ENCODE measurements at places on chromosomes 5 and 9.

DNA sequence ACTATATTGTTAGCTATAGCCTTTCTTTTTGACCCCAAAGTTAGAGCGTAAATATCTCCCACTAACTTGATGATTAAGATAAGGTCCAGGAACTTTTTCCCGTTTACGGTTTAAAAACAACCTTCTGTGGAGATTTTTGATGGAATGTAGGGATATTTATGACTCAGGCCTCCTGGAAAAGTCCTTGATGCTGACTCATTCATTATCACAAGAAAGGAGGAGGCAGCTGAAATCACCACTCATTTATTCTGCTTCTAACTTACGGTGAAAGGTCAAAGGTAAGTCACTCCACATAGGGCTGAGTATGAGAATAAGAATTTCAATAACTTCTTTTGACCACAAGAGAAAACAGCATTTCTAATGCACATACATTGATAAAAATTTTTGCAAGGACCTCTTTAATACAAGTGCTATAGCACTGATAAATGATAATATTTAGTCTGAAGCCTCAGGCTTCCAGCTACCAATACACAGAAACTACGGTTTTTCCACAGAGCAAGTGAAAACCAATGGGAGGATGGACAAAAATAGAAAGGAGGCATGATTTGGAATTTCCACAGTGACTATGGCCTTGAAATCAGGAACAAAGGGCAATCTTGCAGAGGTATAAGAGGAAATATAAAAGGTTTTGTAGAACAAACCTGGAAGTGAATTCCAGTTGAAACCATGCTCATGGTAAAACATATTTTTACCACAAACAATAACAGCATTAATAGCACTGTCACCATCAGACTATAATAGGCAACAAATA lies 146.5 kb downstream of the PPP2R2B start:
- DNase-seq, result peak; percentile 60

DNA sequence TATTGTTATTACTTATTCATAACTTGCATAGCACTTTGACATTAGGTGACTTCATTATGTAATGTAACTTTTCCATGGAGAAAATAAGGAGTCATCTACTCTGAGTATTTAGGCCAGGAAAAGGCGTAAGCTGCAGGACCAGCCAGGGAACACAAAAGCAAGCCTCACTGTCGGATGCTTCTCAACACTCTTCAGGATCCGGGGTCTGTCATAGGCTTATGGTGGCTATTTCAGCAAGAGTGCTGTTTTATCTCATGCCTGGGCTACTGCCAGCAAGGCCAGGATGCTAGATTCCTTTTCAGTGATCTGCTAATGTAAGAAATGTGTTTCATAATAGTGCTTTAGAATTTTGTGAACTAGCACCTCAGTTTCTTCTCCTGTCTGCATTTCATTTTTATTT lies 162.4 kb downstream of the CHSY3 start:
- no peak for DNase-seq

- DNase-seq, result no peak
These were observed 17.0 kb downstream of the NOTCH1 start for GRCh38 chr9:136528716-136529341.

- no peak for DNase-seq
These were observed 219.0 kb upstream of the IRX4 start for GRCh38 chr5:2101685-2102084.

DNA sequence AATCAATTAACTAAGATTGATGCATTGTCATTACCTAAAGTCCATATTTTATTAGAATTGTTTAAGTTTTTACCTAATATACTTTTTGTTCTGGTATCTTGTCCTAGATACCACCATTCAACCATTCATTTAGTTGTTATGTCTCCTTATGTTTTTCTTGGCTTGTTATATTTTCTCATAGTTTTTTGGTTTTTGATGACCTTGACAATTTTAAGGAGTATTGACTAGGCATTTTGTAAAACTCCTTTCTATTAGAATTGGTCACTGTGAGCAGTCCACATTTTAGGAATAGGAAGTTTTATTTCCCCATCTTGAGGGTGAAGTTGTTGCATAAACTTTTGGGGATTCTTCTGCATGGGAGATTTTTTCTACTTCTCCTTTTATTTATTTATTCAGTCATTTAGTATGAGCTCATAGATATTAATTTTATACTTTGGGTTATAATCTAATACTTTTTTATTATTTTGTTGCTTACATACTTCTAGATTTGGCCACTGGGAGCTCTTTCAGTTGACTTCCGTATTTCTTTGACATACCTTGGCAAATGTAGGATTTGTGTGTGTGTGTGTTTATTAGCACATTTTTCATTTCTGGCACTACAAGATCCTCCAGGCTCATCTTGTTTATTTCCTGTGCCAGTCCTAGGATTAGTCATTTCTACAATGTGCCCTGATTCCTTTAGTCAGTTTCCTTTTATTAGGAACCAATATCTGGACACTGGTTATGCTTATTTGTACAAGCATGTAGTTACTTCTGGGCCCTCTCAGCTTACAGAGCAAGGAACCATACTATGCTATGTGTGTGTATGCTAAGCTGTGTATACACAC lies 134.9 kb upstream of the CDKN2B start:
- no peak for DNase-seq

DNA sequence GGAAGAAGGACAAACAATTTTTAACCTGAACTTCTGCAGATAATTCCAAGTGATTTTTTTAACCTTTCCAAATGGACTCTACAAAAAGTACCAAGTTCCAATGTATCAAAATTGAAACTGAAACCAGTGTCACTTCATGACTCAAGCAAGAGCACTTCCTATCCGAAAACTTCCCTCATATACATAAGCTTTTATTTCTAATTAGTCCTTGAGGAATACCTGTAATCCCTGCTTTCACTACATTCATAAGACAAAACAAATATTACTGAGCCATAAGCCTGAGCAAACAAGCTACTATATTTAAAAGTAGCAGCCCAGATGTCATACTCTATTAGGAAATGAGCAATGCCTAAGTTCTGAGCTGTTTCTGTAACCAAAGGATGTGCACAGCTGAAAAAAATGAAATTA lies 224.4 kb downstream of the EBF1 start:
- no peak for DNase-seq

DNA sequence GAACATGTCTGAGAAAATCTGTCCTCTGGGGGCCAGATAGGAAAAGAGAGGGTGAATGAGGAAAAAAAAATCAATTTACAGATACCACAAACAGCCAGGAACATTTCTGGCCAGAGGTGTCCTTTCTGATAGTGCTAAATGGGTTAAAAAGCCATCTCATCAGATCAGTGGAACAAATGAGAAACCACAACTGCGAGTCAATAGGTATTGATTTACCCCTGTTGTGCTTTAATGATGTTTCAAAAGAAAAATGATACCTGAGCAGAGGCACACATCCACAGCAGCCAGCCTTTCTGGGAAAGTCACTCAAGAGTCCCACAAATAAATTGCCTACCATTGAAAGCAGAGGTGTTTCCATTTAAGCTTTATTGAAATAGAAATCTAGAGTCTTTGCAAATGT lies 79.3 kb upstream of the PTGER4 start:
- no peak for DNase-seq

DNA sequence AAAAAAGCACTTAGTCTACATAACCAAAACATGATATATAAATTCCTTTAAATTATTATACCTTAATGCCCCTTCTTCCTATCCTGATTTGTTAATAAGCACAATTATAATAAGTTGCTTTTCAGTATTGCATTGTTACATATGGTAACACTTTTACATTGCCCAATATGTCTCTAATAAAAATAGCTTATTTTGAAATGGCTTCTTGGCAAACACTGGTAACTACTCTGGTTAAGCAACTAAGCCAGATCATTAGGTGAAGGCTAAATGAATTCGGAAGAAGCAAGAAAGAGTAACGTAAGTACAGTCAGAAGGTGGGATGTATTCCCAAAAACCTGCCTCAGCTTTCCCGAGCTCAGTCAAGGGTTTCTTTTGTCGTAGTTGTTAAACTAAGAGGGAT lies 85.3 kb downstream of the TTC39B start:
- DNase-seq, result no peak

DNA sequence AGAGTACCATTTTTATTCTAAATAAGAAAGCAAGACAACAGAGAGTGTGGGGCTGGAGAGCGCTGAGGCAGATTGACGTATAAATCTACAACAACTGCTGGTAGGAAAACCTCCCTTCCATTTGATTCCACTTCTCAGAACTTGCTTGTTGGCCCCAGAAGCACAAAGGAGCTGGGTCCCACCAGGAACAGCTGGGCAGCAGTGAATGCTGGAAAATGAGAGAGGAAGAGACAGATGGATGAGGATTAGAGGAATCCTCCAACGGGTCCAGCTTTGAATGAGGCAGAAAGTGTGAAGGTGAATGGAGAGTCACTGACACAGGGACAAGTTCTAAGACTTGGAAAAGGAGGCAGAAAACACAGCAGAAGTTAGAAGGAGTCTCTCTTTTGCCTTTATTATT lies 14.8 kb downstream of the TAS2R1 start:
- no peak for DNase-seq

DNA sequence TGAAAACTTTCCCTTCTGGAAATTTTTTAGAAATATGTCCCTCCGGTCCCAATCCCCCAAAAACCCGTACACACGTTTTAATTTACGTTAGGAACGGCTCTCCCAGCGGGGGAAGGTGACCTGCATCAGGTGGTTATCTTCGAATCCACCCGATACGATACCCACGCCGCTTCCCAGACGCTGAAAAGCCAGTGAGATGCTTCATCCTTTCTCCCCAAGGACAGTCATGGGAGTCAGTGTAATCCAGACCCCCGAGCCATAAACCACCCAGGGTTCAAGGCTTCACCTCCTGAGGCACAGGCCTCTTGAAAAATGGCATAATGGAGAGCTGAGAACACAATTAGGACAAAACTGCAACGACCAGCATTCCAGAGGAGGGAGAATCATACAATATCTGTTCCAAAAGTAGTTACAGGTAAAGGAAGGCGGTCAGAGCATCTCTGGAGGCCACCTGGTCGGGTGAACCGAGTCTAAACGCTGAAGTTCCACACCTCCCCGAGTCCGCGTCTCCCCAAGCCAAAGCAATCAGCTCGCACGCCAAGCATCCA lies 857 bp downstream of the FAM169A start:
- DNase-seq, result peak; percentile 18

All from RKO (cell line).